ENCODE measurements at places on chromosomes 13 and 19. TPM values are rescaled to one million over a fixed set of nuclear protein-coding genes. Genes with fewer than 3 reads are reported as not detected.

DNA sequence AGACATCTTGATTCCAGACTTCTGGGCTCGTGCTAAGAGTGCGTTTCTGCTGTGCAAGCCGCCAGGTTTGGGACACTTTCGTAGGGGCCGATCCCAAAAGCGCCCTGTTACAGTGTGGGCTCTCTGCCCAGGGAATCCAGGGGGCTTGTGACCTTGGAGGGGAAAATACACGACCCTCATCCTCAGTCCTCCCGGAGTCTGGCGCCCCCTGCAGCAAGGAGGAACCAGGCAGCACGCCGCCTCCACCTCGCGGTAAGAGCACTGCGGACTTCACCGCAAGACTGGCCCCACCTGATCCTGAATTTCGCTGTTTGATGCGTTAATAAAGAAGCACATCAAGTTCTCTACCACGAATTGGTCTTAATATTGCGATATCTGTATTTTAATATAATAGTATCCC, 5.2 kb downstream of the POLRMT start:
- no peak for DNase-seq

DNA sequence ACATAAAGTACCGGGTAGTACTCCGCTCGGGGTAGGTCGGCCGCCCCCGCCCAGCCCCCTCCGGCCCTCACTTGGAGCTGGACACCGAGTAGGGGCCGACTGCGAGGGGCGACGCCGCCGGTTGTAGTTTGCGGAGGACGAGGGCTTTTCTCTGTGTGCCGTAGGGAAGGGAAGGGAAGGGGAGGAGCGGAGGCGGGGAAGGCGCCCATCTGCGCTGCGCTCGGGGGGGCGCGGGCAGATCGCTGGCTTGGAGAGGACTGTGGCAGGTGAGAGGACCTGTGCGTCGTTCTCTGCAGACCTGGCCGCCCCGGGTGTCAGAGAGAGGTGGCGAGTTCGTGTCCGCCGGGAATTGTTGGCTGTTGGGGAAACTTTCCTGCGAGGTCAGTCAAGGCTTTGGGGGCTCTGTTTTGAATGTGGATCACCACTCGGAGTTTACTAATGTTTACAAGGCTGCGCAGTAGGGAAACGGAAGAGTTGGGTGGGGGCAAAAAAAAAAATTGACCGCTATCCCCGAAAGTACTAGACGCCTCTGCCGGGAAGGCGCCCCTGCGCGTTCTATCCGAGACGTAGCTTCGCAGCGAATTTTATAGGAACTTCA, 1.4 kb downstream of the ING1 start:
- peak; percentile 76 for DNase-seq

GRCh38 chr13:93774506-93774905, 547.9 kb downstream of the GPC6 start:
- DNase-seq, result no peak

DNA sequence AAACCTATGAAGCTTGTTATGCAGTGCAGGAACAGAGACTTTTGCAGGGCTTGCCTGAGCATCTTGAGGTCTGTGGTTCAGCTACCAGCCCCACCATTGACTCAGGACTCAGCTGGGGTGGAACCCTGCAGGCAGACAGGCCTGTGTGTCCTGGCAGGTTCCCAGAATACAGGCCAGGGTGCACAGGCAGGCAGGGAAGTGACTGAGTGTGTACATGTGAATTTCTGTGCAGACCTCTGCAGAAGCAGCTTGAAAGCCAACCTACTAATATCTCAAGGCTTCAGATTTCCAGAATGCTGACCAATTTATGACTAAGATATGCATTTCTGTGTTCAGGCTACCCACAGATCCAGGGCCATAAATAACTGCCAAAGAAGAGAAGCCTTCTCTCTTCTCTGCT, 254.4 kb downstream of the DLEU7 start:
- DNase-seq, result no peak

DNA sequence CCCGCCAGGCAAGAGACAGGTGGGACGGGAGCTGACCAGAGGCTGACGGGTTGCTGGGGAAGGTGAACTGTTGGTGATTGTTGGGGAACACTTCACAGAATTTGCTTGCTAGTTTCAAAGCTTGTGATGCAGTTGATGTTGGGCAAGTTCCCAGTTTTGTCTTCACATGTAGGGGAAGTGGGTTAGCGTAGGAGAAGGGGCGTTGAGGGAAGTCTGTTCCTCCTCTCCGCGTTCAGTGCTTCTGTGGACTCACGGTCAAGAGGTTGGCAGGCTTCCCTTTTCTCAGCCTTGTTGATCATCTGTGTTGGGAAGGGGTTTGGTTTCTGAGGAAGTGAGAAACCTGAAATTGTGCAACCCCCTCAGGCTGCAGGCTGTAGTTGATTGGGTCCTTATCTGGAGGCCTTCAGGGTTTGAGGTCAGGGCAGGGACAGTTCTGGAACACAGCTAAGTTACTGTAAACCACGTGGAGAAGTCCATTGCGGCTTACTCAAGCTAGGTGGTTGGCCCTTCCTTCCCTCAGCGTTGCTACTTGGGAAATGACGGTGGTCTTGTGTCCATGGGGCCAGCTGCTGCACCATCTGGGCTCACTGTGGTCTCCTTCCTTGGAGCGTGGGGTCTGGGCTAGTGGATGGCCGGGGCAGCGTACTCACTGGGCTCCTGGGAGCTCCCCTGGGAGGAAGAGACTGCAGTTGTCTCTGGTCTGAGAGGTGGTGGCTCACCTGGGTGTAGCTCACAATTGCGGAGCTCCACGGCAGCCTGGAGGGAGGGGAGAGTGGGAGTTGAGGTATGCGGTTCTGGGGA, 7.5 kb downstream of the RPS9 start:
- peak; percentile 92 for DNase-seq

GRCh38 chr13:95315752-95316151, 14.5 kb upstream of the ABCC4 start:
- no peak for DNase-seq

GRCh38 chr19:54654447-54655321, 8.1 kb upstream of the LILRB4 start:
- DNase-seq, result no peak

GRCh38 chr13:83117046-83117445, 765.2 kb downstream of the SLITRK1 start:
- no peak for DNase-seq

DNA sequence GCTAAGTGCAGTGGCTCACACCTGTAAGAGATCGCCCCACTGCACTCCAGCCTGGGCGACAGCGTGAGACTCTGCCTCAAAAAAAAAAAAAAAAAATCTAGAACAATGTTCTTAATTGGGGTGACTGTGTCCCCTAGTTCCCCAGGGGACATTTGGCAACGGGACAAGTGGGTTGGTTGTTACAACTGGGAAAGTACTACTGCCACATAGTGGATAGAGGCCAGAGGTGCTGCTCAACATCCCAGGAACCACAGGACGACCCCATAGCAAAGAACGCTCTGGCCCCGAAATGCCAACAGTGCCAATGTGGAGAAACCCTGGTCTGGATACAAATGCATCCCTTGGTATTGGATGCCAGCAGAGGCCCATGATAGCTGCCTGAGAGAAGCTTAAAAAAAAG, 11.8 kb downstream of the NLRP12 start:
- no peak for DNase-seq

GRCh38 chr13:94335761-94336526, 143.5 kb downstream of the DCT start:
- DNase-seq, result no peak

ASF1B gene
- polyA plus RNA-seq, result 1.6 TPM

IQCN gene
- 2.5 TPM for polyA plus RNA-seq

TNFSF9 gene
- 0.17 TPM for polyA plus RNA-seq

OR7C1 gene
- polyA plus RNA-seq, result not detected

ACP5 gene
- 66.9 TPM for polyA plus RNA-seq

PNKP gene
- 6.8 TPM for polyA plus RNA-seq
